ENCODE measurements at places on chromosomes 11 and 22.

- no peak for DNase-seq
Observed at GRCh38 chr11:60332846-60333245, 5.8 kb downstream of the MS4A6E start.

DNA sequence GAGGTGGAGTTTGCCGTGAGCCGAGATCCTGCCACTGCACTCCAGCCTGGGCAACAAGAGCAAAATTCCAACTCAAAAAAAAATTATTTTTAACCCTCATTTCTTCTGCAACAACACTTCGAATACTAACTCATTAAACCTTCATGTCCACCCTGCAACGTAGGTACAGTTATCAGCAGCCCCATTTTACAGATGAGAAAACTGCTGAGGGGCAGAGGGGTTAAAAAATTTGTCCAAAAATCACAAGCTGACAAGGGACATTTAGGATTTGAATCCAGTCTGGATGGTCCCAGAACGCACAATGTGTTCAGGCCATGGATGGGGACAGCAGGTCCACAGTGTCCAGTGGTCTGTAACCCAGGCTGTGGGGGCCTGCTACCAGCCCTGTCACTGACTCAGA, 29.0 kb downstream of the RHOD start:
- DNase-seq = no peak

DNA sequence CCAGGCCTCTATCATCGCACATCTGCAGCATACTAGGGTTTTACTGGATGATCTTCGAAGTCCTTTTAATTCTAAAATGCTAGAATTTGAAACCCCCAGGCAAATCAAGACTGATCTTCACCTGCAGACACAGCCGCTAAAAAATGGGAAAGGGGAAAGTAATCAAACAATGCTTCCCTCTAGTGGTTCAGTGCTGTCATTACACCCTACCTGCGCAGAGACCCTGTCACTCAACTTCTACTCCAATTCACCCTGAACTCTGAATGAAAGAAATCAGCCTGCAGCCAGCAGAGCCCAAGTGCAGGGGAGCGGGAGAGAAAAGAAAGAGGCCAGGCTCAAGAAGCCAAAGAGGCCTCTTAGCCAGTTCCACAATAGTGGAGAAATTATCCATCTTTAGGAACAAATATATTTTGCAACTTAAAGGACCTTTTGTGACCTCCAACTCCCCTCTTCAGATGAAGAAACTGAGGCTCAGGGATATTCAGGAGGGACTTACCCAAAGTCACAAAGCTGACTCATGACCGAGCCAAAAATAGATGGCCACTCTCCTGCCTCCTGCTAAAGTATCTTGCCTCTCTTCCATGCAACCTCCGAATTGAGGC, 33.0 kb downstream of the SERGEF start:
- no peak for DNase-seq

GRCh38 chr11:16945671-16946469, 68.3 kb downstream of the PLEKHA7 start:
- DNase-seq = peak; percentile 44

DNA sequence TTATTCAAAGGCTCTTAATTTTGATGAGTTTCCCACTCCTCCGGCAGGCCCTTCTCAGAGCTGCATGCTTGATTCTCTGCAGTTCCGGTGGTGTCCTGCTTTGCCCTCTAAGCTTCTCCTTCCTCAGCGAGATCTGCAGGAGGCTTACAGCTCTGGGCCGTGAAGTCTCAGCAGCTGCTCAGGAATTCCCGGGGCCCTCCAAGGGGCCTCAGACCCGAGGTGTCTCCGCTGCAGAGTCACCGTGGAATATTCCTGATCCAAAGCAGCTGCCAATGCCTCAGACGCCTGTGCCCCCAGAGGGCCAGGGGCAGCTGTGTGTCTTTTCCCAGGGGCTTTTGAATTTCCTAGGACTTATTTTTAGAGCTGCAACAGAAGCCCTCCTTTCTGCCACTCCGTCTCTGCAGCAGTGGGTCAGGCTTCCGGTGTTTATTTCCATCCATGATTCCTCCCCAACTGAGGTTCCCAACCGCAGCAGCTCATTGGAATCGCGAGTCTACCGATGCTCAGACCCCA, 37.2 kb downstream of the RPS6KA4 start:
- peak; percentile 66 for DNase-seq

- DNase-seq = peak; percentile 65
Observed at GRCh38 chr11:43992834-43993637, 50.6 kb downstream of the C11orf96 start.

DNA sequence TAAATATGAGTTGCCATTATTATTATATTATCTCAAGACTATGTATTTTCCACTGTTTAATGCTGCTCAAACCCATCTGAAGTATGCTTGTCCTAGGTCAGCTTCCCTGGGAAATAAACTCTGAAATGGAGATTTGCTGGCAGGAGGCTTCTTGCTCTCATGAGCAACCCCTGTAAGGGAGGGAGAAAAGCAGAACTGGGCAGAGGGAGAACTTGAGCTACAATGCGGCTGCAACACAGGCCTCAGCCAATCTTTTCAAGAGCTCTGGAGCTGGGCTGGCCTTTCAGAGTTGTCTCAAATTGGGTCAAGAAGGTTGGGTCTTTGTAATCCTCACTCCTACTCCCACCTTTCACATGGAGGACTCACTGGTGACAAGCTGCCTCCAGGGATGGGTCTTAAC, 412.6 kb downstream of the TENM4 start:
- no peak for DNase-seq

GRCh38 chr11:31096191-31096805, 273.2 kb downstream of the DCDC1 start:
- DNase-seq = no peak

DNA sequence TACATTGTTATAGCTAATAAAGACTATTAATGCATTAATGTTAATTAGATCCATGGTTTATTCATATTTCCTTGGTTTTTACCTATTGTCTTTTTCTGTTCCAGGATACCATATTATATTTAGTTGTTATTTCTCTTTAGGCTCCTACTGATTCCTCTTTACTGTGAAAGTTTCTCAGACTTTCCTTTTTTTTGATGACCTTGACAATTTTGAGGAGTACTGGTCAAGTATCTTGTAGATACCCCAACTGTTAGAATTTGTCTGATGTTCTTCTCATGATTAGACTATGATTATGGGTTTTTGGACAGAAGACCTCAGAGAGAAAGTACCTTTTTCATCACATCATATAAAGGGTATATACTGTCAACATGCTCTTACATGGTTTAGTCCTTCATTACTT, 26.6 kb downstream of the EMSY start:
- no peak for DNase-seq

DNA sequence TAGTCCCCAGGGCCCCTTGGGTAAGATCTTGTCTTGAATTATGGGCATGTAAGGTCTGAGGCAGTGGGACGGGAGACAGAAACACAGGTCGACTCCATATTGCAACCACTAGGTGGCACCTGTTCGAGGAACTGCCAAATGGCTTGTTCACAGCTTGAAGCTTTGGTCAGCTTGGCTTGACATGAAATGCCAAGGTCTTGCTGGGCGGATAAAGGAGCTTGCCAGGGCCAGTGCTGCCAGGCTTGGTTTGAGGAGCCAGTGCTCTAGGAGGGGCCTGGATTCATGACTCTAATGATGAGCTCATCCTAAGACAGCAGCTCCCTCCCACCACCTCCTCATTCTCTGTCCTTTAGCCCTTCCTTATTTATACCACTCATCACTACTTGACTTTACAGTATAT, 11.9 kb upstream of the NRIP3 start:
- DNase-seq = peak; percentile 75

DNA sequence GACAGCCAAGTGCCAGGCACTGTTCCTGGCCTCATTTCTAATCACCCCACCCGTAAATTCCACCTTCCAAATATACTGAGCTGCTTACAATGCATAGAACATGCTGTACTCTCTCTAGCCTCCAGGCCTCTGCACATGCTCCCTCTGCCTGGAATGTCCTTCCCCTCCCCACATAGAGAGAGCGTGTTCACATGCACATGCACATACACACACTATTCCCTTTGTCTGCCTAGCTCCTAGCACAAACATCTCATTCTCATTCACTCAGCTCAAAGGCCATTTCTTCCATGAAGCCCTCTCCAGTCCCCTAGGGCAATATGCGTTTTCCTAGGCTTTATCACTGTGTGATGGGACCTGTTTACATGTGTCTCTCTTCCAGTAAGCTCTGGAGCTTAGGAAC, 144.6 kb downstream of the WT1 start:
- no peak for DNase-seq

DNA sequence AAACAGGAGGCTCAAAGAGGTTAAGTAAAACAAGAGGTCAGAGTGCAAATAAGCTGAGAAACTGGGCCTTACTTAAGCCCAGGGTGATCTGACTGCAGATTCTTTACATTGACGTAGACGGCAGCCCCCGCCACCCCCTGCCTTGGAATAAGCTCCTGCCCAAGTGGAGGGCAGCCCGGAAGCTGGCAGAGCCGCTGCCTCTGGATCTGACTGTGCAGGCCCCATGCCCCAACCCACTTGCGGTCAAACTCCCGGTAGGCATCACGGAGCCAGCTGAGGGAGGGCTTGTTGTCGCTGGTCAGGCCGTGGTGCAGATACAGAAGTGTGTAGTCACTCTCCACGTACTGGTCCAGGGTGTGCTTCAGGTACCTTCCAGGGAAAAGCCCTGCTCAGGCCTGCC, 18.6 kb downstream of the ARHGAP1 start:
- DNase-seq = no peak

DNA sequence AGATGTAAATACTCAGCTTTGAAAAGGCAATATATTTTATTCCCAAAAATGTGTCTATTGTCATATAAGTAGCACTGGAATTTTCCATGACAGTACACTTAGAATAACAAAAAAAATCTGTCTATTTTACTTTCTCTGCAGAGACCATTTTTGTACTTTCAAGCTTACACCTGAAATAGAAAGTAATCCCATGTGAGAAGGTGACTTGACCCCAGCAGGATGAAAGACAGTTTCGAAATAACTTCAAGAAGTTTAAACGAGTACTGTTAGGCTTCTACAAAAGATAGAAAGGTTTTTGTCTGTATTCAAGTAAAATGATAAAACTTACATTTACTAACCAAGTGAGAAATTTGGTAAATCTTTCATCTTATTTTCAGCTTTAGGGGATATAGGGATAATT, 259.9 kb upstream of the CTSC start:
- DNase-seq = no peak

- no peak for DNase-seq
Observed at GRCh38 chr11:71181566-71181965, 70.8 kb downstream of the SHANK2 start.

DNA sequence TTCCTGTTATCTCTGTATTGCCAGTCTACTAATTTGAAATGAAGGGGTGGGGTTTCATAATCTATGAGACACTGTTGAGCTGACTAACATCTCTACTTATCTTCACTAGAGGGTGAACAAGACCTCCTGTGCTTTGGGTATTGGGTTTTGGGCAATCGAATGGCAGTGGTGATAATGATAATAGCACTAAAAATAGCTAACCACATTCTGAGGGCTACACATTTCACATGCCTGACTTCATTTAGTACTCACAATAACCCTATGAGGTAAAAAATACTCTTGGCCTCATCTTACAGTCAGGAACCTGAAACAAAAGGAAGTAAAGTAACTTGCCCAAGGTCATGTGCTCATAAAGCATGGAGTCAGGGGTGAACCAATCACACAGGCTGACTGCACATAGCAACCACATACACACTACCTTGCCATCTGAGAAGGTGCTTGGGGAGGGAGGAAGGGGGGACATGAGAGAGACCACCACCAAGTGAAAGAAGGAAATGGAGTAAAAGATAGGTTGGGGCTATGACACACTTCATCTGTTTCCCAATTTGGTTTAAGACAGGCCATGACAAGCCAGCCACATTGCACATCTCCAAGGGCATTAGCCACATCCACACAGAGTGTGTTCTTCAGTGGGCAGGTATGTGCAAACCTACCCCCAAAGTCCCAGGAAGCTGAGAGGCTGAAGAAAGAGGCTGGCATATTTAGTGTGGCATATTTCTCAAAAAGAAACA, 387.6 kb upstream of the DDI1 start:
- DNase-seq = no peak

GRCh38 chr11:64510759-64511158, 80.3 kb upstream of the SLC22A12 start:
- DNase-seq = no peak

DNA sequence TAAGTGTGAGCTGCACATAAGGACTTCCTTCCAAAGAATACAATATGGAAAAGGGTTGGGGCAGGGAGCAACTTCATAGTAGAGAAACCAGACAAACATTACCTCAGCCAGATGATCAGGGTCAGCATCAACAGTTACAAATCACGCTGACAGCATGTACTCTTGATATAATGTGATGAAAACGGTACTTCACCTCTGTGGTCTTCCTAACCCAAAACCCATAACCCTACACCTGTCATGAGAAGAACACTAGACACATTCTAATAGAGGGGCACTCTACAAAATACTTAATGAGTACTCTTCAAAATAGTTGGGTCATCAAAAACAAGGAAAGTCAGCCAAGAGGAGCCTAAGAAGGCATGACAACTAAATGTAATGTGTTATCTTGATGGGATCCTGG, 43.9 kb downstream of the RRAS2 start:
- DNase-seq = no peak

- DNase-seq = no peak
Observed at GRCh38 chr11:71363721-71364120, 84.5 kb downstream of the DHCR7 start.

- peak; percentile 43 for DNase-seq
Observed at GRCh38 chr11:110430267-110431050, 711 bp downstream of the FDX1 start.

DNA sequence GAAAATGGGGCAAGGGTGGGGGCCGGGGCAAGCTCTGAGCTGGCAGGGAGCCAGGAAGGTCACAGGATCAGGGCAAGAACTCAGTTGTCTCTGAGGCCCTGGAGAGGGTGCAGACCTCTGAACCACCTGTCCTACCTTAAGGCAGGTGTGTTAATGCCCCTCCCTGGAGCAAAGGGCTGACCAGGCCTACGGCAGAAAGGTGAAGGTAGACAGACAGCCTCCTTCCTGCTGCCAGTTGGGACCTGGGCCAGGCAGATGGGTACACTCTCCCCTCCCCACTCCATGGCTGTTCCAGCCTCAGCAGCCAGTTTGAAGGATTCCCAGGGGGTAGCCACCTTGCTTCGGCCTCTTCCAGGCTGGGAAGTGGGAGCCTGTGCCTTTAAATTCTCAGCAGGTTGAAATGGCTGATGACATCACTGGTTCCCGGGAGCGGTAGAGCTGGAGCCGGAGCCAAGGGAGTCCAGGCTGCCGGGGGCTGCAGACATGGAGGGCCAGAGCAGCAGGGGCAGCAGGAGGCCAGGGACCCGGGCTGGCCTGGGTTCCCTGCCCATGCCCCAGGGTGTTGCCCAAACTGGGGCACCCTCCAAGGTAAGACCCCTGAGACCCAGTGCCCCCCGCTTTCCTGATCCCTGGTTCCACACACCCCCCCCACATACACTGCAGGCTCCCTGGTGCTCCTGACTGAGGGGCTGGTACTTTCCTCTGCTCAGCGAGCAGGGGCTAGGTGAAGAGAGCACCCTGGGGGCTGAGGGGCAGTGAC, at the start of gene INPP5J:
INPP5J (plus strand) TSS at position 435 of the 760 bp plus-strand sequence; CDS start at position 484, 49 bp downstream.
- peak; percentile 58 for DNase-seq

GRCh38 chr11:126189109-126189929, 22.1 kb downstream of the RPUSD4 start:
- DNase-seq = no peak

GRCh38 chr11:65424205-65425104, 1.9 kb downstream of the NEAT1 start:
- no peak for DNase-seq

GRCh38 chr11:71962428-71963038, 33.7 kb downstream of the RNF121 start:
- no peak for DNase-seq

Data from right hindlimb (tissue), 1 donor.